Bronchial epithelial cell (primary cell): ENCODE measurements at places on chromosomes 2 and 18.

GRCh38 chr2:235510318-235510717 lies 16.5 kb downstream of the AGAP1 start:
- no peak for DNase-seq

- DNase-seq = no peak
Observed at GRCh38 chr18:79738581-79739439, 58.9 kb upstream of the KCNG2 start.

DNA sequence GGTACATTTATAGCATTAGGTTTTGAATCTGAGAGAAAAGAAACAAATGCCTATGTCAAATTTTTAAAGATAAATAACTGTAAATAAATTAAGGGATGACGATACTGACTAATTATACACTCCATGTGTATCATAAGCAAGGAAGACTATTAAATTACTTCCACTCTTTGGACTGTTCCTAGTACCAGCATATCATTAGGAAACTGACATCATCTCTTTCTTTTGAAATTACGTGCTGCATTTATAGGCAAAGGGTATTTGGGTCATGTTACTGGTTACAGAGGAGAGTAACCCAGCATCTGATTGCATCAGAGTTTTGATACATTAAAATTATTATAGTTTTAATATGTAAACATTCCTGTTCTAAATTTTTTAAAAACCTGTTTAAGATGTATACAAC lies 309.7 kb downstream of the XIRP2 start:
- DNase-seq = no peak

DNA sequence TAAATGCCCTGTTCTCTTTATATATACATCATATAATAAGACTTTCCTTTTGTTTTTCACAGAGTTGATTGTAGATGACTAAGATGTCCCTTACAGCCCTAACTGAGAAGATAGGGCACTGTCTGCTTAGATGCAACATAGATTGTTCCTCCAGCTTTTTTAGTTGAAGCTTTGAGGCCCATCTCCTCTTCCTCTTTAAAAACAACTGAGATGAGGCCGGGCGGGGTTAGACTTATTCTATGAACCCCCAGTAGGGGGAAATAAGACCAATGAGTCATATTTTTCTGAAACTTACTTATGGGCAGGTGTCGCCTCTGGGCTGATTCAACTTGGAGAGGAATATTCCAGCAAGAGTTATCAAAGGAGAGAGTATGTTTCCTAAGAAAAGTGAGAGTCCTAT lies 84.6 kb downstream of the FBXO15 start:
- no peak for DNase-seq
